ENCODE measurements at places on chromosomes 1 and 21.
A peak's percentile ranks its signal among the peaks of the same experiment; 100 is the strongest.

- peak; percentile 24 for DNase-seq
Measured at GRCh38 chr1:23224739-23225648, 7.7 kb upstream of the HTR1D start.

- DNase-seq, result peak; percentile 52
Measured at GRCh38 chr1:27496604-27497155, 6.7 kb upstream of the WASF2 start.

DNA sequence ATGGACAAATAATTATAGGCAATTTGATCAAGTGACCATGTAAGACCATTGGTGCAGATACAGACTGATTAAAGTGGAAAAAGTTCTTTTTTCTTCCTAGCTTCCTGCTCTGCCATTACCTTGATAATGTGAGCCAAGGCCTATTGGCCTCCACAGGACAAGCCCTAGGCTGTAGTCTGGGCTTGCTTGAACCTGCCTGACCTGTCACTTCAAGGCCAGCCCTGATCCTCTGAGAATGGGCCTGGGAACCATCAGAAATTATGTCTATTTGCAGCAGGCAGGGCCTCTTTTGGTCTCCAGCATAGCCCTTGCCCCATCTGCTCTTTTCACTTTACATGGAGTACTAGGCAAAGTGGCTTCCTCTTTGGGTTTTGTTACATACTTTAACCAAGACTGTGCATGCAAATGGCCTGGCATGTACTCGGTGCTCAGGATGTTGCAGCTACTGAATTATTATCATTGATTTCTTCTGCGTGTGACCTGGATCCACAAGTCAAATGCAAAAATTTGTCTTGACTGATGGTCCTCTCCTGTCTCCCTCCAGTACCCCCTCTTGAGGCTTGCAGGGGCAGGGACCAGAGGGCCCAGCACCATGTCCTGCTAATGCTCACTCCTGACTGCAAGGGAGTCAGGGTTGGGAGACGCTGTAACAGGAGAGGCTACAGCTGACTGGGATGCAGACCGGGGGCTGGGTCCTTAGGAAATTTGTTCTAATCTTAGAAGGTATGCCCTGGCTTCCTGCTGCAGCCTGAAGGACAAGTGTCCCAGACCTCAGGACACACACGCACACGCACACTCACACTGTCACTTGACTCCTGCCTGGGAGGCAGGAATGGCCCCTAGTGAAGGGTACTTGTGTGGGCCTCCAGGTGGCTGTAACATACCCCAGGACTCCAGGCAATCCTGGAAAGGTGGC is 39.4 kb downstream of the RCSD1 start:
- no peak for DNase-seq

GRCh38 chr1:223076362-223076761 is 66.7 kb downstream of the TLR5 start:
- no peak for DNase-seq

DNA sequence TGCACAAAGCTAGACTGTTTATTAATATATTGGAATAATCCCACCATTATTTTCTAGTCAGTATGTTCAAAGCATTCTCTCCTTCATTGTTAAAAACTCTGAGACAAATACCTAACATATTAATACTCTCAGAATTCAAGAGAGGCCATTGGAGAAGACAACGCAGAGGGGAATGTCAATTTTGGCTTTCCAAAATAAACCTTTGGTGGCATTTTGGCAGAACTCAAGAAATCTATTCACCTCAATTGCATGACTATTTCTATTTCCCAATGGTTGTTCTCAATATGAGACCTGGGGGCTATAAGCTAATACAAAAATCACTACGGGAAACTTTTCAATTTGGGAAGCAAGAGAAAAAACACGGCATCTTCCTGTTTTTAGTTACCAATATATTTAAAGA is 58.5 kb downstream of the RUSC1 start:
- DNase-seq, result peak; percentile 28

- no peak for DNase-seq
Measured at GRCh38 chr21:31550070-31550469, 109.4 kb upstream of the SOD1 start.

GRCh38 chr21:25453524-25453923 is 153.8 kb downstream of the MRPL39 start:
- DNase-seq, result no peak

- DNase-seq, result no peak
Measured at GRCh38 chr1:62100442-62100841, 94.2 kb upstream of the L1TD1 start.

- no peak for DNase-seq
Measured at GRCh38 chr1:72482736-72483413, 200.5 kb upstream of the NEGR1 start.

GRCh38 chr1:40014812-40015594 is 25.5 kb upstream of the CAP1 start:
- DNase-seq, result peak; percentile 93

- no peak for DNase-seq
Measured at GRCh38 chr1:244952280-244952933, 88.1 kb upstream of the HNRNPU start.
